Activated CD4-positive, CD25-positive, alpha-beta regulatory T cell treated with anti-CD3 and anti-CD28 coated beads, Interleukin-2, amount 50 U/mL, for 72 hours (primary cell): ENCODE measurements at places on chromosomes 16 and 17.

- no peak for DNase-seq
Measured at GRCh38 chr17:75526555-75527270, 1.2 kb downstream of the LLGL2 start.

- DNase-seq = no peak
Measured at GRCh38 chr17:56577843-56578204, 15.7 kb upstream of the NOG start.

DNA sequence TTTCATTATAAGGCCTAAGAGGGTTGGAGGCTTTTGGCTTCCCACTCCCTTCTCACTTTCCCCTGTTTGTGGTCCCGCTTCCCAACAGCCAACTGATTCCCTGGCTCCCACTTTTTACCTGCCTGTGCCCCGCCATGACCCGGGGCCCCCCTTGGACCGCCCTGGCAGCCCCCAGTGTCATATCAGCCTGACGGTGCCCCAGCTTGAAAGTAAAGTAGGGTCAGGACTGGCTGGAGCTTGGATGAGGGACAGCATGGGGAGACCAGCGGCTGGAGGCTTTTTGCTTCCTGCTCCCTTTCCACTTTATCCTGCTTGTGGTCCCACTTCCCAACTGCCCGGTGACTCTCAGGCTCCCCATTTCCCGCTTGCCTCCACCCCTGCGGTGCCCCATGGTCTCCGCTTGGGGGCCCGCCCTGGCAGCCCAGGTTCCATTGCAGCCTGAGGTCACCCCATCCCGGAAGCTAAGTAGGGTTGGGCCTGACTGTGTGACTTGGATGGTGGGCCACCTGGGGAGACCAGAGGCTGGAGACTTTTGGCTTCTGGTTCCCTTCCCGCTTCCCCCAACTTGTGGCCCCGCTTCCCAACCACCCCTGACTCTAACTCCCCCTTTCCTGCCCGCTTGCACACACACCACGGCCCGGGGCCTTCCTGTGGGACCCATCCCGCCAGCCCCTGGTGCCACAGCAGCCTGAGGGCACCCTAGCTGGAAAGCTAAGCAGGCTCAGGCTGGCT, 2274.7 kb downstream of the TP53TG3F start:
- DNase-seq = no peak

GRCh38 chr17:81432941-81433340, 37.7 kb downstream of the BAHCC1 start:
- no peak for DNase-seq

- no peak for DNase-seq
Measured at GRCh38 chr17:2681650-2682049, 29.9 kb downstream of the CLUH start.

DNA sequence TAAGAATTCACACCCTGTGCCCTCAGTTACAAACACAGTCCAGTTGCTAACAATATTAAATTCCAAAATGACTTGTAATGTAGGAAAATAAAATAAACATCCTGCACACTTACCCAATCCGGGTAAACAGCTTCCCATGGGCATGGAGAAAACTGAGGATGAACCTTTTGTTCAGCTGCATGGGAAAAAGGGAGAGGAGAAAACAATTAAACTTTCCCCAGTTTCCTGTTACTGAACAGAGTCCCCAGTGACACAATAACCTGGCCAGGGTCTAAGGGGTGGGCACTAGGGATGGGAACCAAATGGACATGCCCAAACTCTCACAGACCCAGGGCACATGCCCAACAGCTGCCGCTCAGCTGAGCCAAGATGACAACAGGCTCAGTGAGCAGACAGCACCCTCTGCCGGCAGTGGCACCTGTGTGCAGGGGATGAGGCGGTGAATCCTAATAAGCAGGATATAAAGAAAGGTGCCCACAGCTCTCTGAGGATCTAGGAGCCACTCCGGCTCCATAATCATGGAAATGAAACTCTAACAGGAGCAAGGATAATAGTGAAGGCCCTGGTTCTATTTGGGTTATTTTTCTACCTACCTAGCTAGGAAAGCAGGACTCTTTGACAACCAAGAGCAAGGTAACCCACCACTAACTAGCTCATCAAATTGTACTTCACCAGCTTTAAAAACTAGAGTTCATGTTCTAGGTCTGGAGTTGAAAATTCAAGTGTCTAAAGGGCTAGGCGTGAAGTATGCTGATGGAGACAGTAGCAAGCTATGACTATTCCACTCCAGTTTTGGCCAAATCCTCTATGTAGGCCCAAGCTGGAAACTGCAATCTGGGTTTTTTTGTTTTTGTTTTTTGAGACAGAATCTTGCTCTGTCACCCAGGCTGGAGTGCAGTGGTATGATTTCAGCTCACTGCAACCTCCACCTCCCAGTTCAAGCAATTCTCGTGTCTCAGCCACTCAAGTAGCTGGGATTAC, 58.8 kb downstream of the SMG6 start:
- peak; percentile 82 for DNase-seq

DNA sequence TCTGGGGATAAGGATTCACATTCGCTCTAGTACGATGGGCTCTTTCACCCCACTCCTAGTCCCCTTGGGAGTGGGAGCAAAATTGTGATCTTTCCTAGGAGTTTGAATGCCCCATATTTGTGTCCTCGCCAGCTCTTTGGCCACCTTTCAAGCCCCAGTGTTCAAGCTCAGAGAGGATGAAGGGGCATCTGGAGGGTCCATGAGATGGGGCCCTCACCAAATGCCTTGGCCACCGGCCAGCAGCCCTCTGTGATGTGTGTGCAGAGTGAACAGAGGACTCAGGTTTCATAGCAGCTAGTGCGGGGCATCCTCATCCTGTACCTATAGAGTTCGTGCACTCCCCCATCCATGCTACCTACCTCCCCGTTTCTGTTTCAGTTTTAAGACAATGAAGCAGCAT, 140.6 kb downstream of the RAB11FIP4 start:
- DNase-seq = no peak

DNA sequence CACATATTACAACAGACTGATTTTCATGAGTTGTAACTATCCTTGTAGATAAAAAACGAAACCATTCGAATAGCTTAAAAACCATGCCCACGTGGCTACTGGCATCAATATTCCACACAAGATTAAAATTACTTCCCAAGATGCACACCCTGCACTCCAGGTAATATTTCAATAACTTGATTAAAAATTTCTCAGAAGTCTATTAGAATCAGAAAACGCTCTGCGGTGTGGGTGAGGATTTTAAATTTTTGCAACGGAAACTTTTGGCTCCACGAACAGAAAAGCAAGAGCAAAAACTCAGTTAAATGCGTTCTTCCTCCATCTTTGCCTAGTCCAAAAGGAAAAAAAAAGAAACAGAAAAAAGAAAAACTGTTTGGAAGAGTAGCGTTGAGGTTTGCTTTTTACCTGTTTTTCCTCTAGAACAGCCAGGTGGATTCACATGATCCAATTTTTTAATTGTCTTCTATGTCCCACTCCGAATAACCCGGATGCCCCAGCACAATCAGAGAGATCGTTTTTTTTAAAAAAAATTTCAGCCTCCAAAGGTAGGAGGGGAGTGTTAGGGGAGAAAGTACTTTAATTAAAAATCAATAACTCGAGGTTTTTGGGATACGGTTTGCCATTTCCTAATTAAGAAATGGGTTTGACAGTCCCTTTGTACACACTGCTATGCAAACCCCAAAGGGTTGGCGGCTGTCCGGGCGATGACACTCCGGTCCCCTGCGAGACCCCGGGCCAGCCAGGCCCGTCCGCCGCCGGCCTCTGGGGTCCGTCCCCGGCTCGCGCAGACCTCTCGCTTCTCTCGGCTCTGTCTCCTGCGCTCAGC, 708 bp upstream of the NFAT5 start:
- no peak for DNase-seq

DNA sequence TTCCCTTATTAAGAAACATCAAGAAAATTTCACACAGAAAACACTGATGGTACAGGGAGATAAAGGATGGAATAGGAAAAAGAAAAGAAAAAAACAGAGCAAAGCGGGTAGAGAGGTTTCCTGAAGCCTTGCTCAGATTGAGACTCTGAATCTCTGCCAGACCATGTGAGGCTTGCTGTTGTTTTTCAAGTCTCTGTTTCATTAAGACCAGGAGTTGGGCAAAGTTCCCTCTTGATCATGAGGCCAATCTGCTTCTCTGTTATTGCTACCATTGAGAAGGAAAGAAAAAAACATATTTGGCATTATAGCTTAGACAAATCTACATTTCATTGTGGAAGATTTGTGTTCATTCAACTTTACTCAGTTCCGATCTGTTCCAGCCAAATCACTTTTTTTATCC, 201.6 kb upstream of the SOX9 start:
- DNase-seq = no peak

GRCh38 chr17:78272181-78272913, 40.9 kb downstream of the TMEM235 start:
- DNase-seq = no peak

DNA sequence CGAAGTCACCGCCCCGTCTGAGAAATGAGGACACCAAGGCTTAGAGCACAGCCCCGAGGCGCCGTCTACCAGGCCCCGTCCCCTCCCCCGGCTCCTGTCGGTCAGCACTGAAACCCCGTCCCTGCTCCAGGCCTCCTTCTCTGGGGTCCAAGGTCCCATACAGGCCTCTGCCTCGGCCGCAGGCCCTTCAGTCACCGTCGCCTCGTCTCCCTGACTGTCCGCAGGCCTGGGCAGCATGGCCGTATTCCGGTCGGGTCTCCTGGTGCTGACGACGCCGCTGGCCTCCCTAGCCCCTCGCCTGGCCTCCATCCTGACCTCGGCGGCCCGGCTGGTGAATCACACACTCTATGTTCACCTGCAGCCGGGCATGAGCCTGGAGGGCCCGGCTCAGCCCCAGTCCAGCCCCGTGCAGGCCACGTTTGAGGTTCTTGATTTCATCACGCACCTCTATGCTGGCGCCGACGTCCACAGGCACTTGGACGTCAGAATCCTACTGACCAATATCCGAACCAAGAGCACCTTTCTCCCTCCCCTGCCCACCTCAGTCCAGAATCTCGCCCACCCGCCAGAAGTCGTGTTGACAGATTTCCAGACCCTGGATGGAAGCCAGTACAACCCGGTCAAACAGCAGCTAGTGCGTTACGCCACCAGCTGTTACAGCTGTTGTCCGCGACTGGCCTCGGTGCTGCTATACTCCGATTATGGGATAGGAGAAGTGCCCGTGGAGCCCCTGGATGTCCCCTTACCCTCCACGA, 617 bp downstream of the COASY start:
- DNase-seq = no peak

GRCh38 chr17:81960130-81960958, 643 bp downstream of the NOTUM start:
- DNase-seq = no peak

DNA sequence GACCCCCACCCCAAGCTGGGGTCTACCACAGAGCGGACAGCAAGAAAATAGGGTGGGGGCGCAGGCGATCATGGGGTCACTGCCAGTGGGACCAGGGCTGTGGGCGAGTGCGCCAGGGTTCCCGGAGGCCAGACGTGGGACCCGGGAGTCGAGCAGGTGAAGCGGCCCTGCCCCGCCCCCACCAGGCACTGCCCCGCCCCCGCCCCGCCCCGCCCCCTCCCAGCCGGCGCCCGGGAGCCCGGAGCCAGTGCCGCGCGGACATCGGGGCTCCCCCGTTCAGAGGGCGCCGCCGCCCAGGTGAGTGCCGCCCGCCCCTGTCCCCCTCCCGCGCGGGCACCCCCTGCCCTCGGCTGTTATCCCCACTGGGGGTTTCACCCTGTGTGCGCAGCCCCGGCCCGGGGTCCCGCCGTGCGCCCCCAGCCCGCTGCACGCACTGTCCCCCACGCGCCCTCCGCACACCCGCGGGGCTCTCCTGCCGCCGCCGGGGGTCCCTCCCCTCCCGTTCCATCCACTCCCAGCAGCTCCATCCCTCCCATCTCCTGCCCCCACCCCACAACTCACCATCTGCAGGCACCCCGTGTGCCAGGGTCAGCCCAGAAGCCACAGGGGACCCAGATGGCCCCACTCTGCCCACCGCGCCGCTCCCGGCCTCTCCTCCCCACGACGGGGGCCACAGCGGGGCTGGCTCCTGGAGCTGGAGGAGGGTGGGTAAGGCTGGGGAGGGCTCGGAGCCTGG, at the start of gene SSTR5:
Gene SSTR5, plus strand, starts transcription at position 222 of the 736 bp plus-strand sequence. CDS start 6,122 bp downstream, outside the sequence.
- no peak for DNase-seq

GRCh38 chr17:32492264-32492589, 5.4 kb downstream of the CDK5R1 start:
- no peak for DNase-seq

GRCh38 chr16:83109490-83110125, 482.8 kb downstream of the CDH13 start:
- DNase-seq = no peak

- DNase-seq = no peak
Measured at GRCh38 chr17:57966246-57966645, 11.0 kb upstream of the CUEDC1 start.

DNA sequence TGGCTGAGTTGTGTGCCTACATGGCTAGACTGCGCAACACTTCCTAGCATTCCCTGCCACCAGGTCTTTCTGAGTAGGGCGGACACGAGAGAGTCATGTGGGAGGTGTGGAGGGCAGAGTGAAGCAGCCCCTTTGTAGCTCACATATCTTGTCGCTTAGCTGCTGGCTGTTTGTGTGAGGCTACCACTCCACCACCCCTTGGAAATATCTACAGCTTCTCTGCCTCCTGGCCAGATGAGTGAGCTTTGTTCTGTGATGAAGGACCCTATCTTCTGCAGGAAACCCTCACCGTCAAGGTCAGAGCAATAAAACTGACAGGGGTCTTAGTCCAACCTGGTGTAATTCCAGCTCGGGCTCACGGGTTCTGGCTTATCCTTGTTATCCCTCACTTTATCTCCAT, 232.1 kb upstream of the ASIC2 start:
- DNase-seq = no peak

- peak; percentile 32 for DNase-seq
Measured at GRCh38 chr17:78040440-78041385, 82.2 kb downstream of the TNRC6C start.

DNA sequence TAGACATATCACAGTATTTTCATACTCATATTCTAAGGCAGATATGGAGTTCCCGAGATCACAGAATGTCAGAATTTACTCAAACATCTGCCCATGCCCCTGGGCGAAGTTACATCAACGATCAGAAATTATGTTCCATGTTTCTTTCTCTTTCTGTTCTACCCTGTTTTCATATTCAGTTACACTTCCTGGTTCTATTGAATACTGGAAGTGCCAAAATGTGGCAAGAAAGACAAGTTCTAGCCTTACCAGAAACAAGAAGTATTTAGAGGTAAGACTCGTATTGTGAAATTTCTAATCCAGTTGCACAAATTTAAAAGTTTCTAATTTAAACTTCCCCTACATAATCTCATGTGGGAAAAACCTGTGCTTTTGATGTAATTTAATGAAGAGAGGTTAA, 36.1 kb downstream of the KCNJ2 start:
- no peak for DNase-seq

DNA sequence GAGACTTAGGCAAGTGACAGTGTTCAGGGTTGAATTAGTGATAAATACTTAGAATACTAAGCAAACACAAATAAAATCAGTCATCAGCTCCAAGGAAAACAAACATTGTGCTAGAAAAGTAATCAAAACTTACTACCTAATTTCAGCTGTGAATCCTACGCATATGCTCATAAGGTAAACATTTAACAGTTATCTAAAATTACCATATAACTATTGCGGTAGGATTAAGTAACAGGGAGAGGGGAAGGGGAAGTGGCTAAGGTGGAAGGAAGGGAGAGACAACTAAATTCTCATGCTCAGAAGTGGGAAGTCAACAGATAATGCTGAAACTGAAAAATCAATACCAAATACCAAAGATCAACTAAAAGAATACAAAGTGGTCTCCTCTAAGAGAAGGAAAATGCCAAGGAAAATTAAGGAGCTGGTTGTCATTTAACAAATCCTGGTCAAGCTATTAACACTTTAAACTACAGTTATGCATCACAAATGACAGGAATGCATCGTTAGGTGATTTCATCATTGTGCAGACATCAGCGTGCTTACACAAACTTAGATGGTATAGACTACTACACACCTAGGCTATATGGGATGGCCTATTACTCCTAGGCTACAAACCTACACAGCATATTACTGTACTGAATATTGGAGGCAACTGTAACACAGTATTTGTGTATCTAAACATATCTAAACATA, 20.0 kb downstream of the USP32 start:
- no peak for DNase-seq
